ENCODE measurements at places on chromosomes 6 and 20.

- no peak for DNase-seq
Measured at GRCh38 chr6:27957516-27957915, 475 bp downstream of the OR2B6 start.

DNA sequence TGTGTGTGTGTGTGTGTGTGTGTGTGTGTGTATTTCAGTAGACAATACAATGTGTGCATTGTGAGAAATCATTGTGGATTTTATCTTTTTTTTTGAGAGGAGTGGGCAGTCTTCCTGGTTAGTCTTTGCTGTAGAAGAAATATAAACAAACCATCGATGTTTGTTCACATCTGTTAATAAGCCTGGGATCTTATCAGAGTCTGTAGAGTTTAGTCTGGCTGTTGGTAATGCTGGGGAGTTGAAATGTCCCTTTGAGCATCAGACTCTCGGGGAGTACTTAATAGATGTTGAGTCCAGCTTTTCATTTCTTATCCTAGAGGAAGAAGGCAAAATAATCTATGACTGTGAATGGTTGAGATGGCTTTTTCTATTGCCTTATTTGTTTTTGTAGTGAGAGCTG lies 96.6 kb upstream of the SUPT3H start:
- DNase-seq = no peak

DNA sequence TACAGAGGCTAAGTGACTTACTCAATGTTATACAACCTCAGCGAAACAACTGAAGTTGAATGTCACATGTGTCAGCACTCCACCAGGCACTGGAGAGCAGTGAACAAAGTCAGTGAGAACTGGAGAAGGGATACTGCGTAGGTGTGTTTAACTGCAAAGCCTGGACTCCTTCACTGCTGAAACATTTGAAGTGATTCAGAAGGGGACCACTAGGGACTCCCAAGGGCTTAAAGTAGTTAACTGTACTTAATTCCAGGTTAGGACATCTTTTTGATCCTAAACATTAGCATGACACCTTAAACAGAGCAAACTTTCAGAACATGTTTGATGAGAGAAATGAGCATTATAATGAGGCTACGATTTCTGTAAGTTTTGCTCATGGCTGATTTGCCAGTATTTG lies 45.0 kb upstream of the ZBTB24 start:
- DNase-seq = no peak

DNA sequence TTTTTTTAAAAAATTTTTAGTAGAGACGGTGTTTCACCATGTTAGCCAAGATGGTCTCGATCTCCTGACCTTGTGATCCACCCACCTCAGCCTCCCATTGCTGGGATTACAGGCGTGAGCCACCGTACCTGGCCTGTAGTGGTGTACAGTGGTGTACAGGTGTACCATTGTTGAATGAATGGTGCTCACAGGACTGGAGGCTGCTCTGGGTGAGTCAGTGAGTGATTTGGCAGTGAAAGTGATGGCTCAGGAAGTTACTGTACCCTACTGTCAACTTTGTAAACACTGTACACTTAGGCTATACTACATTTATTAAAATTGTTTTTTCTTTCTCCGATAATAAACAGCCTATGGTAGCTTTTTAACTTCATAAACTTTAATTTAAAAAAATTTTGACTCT lies 122.8 kb upstream of the EEF1E1 start:
- DNase-seq = no peak

GRCh38 chr20:64168381-64169090 lies 4.3 kb downstream of the MYT1 start:
- no peak for DNase-seq

- DNase-seq = no peak
Measured at GRCh38 chr20:50191065-50191543, 474 bp downstream of the CEBPB start.

GRCh38 chr6:35483490-35483889 lies 13.4 kb downstream of the TEAD3 start:
- no peak for DNase-seq

GRCh38 chr6:124866040-124866439 lies 96.2 kb upstream of the RNF217 start:
- no peak for DNase-seq

GRCh38 chr6:125668071-125668470 lies 81.4 kb upstream of the HEY2 start:
- no peak for DNase-seq

DNA sequence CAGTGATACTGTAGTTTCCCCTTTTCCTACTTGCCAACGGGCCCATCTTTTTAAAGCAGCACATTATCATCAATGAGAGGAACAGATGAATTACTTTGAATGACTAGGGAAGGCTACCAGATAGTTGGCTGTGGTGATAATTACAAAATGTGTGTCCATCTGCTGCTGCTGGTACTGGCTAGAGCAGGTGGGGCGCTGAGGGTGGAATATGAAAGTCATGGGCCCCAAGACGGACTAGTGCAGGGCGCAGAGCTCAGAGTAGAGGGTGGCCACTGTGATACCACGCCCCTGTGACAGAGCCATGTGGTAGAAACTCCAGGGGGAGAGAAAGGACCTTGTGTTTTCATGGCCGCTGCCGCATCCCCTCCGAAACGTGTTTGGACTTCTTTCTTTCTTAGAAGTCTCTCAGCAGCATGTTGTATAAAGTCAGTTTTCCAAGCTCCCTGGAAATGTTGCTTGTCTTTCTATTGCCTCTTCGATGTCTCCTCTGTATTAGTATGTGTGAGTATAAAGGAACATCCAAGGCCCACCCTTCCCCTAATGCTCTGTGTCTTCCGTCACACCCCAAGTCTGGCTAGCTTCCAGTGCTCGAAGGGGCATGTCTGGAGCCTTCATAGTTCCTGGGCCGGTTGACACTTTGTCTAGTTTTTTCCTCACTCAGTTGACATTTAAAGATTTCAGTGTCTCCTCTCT lies 88.1 kb downstream of the PPP1R14C start:
- DNase-seq = no peak

DNA sequence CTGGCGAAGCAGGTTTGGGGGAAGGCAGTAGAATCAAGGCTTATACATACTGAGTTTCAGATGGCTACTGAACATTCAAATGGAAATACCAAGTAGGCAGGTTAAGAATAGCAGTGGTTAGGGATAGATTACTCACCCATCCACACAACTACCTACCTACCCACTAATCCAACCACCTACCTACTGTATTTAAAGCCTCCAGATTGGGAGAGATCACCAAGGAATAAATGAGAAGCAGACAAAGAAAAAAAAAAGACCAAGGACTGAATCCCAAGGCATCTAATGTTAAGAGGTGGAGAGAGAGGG lies 68.3 kb upstream of the SMIM29 start:
- DNase-seq = no peak

GRCh38 chr6:30841644-30842504 lies 42.4 kb upstream of the DDR1 start:
- DNase-seq = no peak

DNA sequence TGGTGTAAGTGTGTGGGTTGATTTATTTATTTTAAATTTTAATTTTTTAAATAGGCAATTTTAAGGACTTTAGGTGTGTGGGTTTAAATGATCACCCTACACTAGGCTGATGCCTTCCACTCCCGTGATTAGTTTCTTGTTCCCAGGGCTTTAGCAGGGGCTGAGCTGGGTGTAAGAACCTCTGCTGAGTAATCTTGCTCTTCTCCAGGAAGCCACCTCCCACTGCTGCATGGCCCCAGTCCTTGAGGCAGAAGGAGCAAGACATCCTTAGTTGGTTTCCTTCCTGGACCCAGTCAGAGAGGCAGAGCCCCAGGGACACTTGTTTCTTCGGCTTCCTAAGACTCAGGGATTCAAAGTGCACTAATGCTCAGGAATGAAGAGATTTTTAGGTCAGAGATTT lies 19.8 kb upstream of the CDC5L start:
- DNase-seq = no peak

DNA sequence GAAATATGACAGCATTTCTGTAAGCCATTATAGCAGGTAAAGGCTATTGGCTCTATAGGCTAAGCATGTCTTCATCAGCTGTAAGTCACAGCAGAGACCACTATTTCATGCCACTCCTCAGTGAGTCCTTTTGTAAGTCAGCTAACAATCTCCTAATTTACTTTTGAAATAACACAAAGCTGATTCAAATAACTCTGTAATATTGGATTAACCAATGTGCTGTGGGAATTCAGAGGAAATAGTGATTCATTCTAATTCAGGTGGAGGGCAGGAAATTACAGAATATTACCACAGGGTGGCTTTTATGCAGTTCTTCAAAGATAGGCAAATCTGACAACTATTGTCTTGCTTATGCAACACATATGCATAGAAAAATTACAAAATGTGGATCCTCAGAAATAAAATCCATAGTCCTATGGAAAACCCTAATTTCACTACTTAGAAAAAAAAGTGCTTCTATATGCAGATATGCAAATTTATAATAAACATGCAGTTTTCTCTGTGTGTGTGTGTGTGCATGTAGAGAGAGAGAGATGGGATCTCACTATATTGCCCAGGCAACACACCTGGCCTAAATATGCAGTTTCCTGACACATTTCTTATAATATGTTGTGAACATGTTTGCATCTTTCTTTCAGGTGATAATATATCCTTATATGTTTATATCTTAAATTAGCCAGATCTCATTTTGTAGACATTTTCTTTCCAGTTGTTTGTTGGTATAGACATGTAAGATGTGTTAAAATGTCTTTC lies 4.8 kb upstream of the SMIM28 start:
- peak; percentile 29 for DNase-seq

- no peak for DNase-seq
Measured at GRCh38 chr6:107493158-107494057, 3.5 kb downstream of the SOBP start.

- DNase-seq = no peak
Measured at GRCh38 chr20:24979036-24979960, 13.3 kb downstream of the APMAP start.

DNA sequence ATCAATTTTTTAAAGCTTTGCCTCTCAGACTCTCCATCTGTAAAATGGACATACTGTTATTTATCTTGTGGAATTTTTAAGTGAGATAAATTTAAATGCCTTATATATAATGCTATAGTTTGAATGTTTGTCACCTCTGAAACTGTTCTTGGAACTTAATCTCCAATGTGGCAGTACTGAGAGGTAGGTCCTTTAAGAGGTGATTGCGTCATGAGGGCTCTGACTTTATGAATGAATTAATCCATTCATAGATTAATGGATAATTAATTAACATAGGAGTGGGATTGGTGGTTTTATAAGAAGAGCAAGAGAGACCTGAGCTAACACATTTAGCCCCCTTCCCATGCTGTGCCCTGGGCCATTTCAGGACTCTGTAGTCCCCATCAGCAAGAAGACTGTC lies 326.3 kb upstream of the TSHZ2 start:
- no peak for DNase-seq

GRCh38 chr20:62263396-62263795 lies 25.1 kb downstream of the OSBPL2 start:
- DNase-seq = no peak

DNA sequence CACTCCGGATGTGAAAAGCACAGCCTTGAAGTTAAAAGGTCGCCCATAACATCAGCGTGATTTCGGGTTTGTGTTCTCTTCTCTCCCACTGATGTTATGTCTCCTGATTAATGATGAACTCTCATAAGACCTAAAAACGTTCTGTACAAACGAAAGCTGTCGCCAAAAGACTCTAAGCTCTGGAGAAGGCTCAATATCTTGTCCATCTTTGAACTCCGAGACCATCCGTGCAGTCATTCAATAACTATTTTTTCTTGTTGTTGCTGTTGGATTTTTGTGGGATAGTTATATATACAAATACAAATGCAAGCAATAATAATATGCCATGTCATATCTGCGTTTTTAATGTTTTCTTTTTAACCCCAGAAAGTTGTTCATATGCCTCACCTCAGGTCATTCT lies 291.8 kb upstream of the MARCKS start:
- DNase-seq = no peak

GRCh38 chr6:46530896-46531295 lies 39.6 kb upstream of the RCAN2 start:
- DNase-seq = no peak

GRCh38 chr6:117157448-117157847 lies 107.9 kb upstream of the VGLL2 start:
- DNase-seq = no peak

- no peak for DNase-seq
Measured at GRCh38 chr6:35191889-35192288, 21.9 kb upstream of the SCUBE3 start.

DNA sequence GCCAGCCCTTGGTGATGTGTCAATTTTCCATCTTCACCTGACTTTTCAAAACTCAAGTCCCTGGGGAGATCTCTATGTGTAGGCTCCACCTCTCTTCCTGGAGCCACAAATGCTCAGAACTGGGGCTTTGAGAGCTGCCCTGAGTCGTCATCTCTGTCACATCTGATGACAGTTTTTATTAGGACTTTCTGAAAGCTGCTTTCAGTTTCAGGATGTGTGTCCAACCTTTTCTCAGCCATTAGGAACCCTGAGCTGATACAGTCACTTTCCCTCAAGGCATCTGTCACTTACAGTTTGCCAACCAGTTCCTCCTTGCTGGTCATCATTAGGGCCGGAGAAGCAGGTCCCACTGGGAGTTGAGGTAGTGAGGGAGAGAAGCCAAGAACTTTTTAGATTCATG lies 365.9 kb upstream of the CHD6 start:
- DNase-seq = no peak

DNA sequence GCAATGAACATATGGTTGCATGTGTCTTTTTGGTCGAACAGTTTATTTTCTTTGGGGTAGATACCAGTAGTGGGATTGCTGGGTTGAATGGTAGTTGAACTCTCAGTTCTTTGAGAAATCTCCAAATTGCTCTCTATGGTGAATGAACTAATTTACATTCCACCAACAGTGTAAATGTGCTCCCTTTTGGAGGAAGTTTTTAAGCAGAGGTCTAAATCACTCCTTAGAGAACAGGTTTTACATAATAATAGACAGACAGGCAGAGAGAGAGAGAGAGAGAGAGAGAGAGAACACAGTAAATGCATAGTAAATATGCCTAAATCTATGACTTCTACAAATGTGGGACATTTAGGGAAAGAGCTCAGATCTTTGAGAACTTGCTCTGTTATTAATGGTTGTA lies 37.6 kb downstream of the GRM1 start:
- DNase-seq = no peak

DNA sequence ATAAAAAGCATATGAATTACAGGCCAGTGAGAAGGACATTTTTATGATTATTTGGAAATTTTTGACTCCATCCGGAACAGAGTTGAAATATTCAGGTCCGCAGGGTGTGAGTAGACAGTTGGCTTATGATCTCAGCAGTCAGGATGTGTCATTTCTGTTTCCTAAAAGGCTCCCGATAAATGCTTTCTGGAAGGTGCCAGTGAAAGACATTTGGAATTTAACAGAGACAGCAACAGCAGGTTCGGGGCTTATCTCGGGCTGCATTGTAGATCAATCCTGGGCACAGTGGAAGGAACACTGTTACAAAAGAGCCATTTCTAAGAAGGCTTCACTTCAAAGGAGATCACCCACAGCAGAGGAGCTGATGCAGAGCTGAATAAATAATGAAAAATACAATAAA lies 934.4 kb downstream of the KIF16B start:
- no peak for DNase-seq

GRCh38 chr20:25022680-25023079 lies 30.1 kb upstream of the APMAP start:
- no peak for DNase-seq

GRCh38 chr6:2766767-2767656 lies 1.8 kb downstream of the WRNIP1 start:
- DNase-seq = no peak
